Thymus (tissue), 14 donors: ENCODE measurements at places on chromosomes 11 and 22.

DNA sequence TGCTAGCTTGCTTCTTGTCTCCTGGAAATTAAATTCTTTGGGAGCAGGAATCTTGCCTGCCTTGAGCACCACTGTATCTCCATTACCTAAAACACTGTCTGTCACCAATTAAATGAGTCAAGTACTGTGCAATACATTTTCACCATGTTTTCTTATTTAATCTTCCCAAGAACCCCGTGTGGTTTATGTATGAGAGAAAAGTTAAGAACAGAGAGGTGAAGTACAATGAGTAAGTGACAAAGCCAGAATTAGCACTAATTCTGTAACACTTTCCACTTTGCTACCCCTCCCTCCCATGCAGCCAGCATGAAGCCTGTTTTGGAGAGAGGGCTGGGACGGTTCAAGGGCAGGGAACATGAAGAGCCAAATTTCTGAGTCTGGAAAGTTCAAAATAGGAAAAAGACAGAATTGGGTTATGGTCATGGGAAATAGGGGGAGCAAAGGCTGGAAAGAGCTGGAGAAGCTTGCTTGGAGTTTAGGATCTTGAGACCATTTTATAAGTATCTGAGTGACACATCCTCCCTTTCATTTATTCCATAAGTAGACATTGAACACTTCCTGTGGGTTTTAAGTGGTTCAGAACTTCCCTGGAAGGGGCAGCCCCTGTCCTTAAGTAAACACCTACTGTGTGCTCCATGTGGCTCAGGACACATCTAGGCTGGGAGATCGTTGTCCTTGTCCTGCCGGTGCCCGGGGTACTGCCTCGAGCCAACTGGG lies 60.5 kb upstream of the CHST1 start:
- DNase-seq, result no peak

DNA sequence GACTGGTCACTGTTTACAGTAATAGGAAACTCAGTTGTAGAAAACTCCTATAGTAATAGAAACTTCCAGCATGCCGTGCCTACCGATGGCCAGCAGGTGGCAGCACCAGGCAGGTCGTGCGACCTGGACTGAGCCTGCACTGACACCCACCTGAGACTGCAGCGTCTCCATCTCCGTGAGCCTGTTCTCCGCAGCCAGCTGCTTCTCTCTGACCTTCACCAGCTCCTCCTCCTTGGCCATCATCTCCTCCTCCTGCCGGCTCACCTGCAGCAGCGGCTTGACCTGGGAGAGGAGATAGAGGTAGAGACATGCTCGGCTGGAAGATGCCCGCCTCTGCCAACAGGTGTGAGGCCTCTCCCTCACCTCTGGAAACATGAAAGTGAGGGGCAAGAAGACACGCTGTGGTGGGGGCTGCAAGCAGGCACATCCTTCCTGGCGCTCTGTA lies 48.5 kb downstream of the APOL1 start:
- DNase-seq, result peak; percentile 52

- DNase-seq, result no peak
Observed at GRCh38 chr22:49761836-49762235, 65.8 kb downstream of the BRD1 start.

- no peak for DNase-seq
Observed at GRCh38 chr22:48556222-48556621, 1271.5 kb downstream of the BRD1 start.

DNA sequence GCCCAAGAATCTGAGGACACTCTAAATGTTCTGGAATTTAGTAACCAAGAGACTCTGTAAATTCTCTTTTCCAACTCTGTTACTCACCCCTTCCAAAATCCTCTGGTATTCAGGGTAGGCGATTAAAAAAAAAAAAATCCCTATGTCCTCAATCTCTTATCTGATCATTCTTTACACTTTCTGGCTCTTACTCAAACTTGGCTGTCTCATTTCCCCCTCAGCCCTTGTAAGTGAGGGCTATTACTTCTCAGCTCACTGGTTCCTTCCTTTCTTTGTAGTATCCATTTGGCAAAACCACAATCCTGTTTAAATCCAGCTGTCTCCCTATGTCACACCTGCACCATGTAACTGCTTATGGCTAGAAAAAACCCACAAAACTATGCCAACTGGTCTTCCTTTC lies 12.7 kb upstream of the MSANTD2 start:
- DNase-seq, result no peak

GRCh38 chr11:73961321-73961720 lies 10.5 kb downstream of the DNAJB13 start:
- no peak for DNase-seq

DNA sequence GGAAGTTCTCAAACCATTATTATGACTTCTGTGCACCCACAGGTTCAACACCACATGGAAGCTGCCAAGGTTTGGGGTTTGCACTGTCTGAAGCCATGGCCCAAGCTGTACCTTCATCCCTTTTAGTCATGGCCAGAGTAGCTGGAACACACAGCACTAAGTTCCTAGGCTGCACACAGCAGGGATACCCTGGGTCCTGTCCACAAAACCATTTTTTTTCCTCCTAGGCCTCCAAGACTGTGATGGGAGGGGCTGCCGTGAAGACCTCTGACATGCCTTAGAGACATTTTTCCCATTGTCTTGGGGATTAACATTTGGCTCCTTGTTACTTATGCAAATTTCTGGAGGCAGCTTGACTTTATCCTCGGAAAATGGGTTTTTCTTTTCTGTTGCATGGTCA lies 42.7 kb downstream of the DDIAS start:
- DNase-seq, result no peak

- DNase-seq, result no peak
Observed at GRCh38 chr11:46249103-46249937, 28.1 kb upstream of the CREB3L1 start.

- DNase-seq, result no peak
Observed at GRCh38 chr11:44709281-44709562, 17.5 kb upstream of the TSPAN18 start.

- DNase-seq, result no peak
Observed at GRCh38 chr22:18021431-18021830, 2.9 kb downstream of the MICAL3 start.

DNA sequence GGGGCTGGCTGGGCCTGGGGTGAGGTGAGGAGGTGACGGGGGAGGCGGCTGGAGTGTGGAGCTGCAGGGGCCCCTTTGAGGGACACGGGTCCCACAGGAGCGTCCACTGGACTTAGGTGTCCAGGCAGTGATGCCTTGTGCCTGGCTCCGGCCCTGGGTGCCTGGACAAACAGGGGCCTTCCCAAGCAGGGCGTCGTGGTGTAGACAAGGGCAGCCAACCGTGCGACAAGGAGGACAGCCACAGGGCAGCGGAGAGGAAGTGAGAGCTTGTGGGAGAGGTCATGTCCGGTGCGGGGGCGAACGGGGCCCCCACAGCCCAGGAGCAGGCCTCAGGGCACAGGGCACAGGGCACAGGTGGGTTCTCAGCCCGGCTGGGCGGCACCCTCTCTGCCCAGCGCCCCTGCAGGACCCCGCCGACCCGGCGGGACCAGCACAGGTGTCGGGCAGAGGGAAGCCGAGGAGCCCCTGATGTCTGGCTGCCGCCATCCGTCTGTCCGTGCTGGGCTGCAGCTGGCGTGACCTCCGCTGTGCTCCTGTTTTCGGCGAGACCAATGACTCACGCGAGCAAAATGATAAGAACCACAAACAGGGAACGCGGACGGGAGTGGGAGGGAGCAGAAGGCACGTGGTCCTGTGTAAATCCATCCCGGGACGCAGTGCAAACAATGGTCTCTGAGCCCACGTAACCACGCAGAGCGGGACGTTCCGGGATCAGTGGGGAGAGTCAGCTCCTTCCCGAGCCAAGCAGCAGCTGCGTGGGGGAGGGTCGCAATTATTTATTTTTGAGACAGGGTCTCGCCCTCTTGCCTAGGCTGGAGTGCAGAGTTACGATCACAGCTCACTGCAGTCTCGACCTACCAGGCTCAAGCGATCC lies 49.1 kb upstream of the A4GALT start:
- no peak for DNase-seq

DNA sequence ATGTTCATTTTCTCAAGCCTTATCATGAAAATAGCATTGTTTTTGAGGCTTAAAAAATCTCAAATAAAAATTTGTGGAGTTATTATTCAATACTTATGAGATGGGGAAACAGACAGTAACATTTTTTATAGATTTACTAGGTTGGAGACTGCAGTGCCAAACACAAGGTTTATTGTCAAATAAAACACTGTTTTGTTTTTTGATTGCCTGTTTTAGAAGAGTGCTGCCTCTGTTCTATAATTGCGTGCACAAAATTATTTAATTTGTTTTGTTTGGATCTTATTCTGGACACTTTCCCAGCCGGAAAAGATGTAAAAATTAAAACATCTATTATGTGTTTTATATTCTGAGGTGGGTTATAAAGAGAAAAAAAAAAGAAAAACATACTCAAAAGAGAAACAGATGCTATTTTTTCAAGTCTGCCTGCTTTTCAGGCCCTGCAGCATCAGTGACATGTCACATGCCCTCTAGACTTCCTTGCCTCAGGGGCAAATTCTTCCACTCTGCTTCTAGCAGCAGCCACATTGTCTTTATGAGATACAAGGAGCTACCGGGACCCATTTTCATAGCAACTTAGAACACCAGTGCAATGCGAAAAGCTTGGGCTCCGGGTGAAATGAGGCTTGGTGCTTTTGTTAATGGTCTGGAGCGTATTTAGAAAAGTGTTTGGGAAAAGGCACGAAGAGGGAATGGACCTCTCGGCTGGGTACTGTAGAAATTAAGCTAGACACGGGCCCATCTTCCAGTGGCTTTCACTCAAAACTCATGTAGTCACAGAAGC lies 77.5 kb downstream of the EFCAB6 start:
- no peak for DNase-seq

DNA sequence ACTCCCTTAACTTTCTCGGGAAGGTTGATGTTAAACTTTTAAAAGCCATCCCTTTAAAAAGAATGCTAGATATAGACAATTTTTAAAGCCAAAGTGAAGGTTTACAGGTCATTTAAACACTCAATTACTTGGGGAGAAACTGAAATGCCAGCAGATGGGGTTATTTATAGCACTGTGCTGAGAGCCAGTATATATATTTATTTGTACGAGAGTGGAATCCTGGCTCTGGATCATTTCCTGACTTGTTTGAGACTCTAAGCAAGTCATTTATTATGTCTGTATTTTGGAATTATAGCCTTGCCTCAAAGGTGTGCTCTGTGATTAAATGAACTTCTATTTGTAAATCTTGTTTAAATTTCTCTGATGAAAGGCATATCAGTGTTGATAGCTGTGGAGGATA lies 6.8 kb upstream of the ZBED5 start:
- no peak for DNase-seq

DNA sequence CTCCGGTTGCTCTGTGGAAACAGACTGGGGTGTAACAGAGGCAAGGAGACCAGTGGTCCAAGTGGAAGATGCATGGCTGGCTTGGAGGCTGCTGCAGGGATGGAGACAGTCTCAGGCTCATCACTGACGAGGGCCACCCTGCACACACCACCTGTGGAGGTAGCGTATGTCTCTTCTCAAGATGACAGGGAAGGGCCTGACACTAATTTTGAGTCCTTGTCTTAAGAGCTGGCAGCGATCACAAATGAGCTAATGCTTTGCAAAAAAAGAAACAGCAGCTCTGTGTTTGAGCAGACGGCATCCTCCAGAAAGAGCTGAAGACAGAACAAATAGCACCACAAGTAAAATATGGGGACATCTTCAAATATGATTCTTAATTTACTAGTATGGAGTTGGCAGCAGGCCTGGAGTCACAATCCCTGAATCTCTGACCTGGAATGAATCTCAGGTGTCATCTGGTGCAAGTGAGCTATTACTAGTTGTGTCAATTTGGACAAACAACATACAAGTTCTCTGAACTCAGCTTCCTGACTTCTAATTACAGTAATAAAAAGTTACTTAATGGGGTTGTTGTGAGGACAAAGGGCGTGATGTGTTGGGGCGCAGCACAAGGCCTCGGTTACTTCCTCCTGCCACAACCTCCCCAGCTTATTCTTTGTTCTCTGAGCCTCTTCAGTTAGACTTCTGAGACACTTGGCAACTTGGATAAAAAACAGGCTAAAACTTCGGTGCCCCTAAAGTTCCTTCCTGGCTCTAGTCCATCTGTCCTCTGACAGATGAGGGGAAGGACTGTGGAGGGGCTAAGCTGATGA lies 95.2 kb upstream of the BID start:
- no peak for DNase-seq
